Stimulated activated CD4-positive, alpha-beta T cell treated with anti-CD3 and anti-CD28 coated beads, Interleukin-1b, Interleukin-23, amount 100 ng/mL, for 4 hours (primary cell): ENCODE measurements at places on chromosomes 3 and 15.

- no peak for DNase-seq
Observed at GRCh38 chr3:16807391-16807790, 77.4 kb upstream of the PLCL2 start.

GRCh38 chr15:96341513-96342405 lies 11.3 kb downstream of the NR2F2 start:
- no peak for DNase-seq

GRCh38 chr15:68875377-68876116 lies 54.8 kb upstream of the SPESP1 start:
- DNase-seq, result peak; percentile 93

DNA sequence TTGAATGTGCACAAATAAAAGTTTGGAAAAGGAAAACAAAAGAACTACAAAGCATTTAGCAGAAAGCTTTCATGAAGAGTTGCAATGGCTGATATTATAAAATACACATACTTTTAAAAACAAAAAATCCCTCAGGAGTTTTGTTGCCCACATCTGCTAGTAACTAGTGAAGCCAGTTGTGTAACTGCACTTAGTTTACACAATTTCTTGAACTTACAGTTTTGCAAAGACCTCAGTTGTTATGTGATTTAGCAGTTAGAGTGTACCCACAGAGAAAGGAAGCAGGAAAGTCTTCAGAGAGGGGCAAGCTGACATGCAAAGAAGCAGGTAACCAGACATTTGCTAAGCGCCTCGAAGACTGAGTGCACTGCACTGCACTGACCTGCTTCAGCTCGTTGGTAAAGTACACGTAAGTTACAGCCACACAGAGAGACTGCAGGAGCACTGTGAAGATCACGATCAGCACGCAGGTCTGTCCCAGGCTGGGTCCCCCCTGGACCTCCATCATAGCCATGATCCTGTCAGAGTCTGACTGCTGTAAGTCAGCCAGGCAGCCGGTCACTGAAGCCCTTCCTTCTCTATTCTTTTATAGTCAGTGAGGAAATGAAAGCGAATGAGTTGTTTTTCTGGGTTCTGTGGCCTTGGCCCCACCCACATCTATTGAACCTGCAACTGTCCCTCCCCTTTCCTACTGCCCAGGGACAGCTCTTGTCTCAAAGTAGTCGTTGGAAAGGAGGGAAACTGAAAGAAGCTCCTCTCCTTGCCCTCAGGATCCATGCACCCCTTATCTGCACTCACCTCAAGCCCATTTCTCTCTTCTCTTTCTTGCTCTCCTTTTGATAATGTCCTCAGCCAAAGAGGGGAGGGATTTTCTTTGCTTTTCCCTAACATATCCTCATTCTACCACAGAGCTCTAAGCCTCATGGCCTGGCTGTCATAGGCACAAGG lies at the start of gene TNFSF10:
Gene TNFSF10 (minus strand): TSS at position 560 of the 948 bp plus-strand sequence. CDS start 46 bp downstream, at position 514.
- no peak for DNase-seq

DNA sequence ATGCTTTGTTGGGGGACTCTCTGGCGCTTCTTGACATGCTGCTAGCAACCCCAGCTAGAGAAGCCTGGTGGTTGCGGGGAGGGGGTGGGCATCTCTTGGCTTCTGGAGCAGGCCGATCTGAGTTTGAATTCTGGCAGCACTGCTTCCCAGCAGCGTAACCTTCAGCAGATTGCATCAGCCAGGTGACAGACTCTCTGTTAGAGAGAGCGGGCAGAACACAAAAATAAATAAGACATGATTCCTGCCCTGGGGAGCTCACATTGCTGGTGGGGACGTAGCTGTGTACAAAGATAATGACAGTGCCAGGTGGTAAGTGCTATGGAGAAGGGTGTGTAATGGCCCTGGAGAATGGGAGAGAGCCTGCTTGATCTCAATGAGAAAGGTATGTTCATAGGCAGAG lies 87.4 kb downstream of the THSD4 start:
- no peak for DNase-seq

GRCh38 chr15:88636050-88636449 lies 2.8 kb upstream of the ISG20 start:
- peak; percentile 56 for DNase-seq

DNA sequence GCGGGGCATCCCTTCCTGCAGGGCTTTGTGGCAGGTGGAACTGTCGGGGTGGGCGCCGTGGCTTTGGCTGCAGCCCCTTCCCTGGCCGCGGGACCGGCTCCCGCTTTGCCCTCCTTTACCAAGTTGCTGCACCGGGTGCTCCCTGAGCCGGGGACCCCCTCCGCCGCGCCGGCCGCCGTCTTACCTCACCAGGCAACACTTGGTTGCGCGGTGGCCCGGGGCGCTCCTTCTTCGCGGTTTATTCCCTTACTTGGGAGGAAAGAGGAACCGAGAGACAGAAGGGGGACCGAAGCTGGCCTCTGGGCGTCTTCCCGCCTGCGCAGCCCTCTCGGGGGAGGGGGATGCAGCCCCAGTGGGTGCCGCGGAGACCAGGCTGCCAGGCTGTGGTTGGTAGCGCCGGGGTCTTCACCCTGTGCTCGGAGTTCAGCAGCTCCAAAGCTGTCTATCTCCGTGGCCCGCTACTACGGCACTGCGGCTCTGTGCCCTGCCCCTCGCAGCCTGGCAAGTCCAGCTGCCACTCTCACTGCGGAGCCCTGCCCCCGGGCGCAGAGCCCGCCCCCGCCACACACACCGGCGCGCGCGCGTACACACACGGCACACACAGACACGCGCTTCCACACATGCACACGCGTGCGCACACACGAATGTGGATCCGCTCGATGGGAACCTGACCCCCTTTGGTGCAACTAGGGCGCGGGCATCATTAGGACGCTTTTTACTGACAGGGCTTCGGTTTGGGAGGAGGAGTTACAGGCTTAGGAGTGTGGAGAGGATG lies at the start of gene DGKG:
Gene DGKG (minus strand): TSS at position 473 of the 775 bp plus-strand sequence. CDS start 41,775 bp downstream, outside the sequence.
- no peak for DNase-seq

DNA sequence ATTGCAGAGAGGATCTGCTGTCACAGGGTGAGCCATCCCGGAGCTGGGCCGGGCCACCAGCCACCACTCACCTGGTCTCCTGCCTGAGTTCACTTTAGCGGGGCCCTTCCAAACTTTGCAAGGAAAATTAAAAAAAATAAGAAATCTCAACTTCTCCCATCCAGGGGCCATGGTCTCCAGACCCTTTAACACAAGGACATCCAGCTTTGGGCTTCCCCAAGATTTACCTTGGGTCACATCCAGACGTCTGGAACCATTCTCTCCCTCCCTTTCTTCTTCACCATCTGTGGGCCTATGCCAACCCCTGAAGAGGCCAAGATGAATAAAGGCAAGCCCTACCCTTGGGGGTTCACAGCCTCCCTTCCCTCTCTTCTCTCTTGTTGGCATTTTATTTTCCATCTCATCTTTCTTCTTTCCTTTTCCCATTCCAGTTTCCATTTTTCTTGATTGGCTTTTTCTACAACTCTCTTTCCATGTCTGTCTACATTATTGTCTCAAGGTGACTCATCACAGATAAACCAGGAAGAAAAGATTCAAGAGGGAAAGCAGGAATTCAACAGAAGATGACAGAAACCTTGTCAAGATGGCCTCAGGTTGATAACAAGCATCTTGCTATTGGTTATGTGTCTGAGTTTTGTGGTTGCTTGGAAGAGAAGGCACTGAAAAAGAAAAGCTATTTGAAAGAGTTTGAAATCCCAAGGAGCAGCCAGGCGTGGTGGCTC lies 49.5 kb downstream of the ITGA11 start:
- no peak for DNase-seq

GRCh38 chr3:183619624-183620251 lies 15.7 kb upstream of the KLHL24 start:
- DNase-seq, result no peak

- no peak for DNase-seq
Observed at GRCh38 chr15:67085237-67085817, 19.9 kb downstream of the SMAD3 start.

DNA sequence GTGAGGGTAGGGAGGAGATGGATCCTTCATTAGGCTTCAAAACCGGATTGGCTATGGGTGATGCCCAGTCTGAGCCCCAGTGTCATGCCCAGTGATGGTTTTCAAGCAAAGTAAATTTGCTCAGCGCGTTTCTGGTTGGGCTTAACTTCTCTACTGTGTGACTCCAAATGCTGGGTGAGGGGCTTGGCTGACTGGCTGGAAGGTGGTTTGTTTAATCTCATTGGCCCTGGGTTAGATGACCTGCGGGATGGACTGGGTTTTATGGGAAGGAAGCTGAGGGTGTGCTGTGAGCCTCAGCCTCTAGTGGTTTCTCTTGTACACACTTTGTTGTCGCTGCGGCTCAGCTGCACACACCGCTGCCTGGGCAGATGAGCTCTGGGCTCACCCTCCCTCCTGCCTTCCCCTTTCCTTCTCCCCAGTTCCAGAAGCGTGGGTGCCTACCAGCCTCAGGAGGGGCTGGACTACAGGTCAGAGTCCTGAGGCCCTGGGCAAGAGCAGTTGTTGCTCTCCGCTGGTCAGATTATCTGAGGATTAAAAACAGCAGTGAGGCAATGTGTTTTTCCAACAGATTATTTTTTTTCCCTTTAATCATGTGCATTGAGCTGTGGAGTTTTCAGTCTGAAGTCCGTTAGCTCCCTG lies 18.6 kb downstream of the PDIA5 start:
- no peak for DNase-seq

- no peak for DNase-seq
Observed at GRCh38 chr3:138426211-138426610, 8.2 kb upstream of the ESYT3 start.

DNA sequence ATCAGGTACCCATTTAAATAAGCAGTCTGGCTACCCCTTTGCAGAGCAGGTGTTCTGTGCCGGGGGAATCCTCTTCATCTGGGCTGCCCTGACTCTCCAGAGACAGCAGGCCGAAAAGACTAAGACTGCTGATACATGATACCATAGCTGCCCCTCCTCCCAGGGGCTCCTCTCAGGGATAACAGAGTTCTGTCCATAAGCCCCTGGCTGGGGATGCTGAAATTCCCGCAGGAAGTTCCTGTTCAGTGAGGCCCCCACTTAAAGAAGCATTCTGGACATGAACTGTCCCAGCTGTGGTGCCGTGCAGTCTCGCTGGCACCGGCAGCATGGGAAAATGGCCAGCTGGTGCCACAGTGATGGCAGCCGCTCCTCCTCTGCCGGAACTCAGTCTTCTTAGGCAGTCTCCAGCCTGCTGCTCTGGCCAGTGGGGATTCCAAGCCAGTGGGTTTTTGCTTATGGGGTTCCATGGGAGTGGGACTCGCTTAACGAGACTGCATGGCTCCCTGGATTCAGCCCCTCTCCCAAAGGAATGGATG lies 1026.2 kb downstream of the NAALADL2 start:
- no peak for DNase-seq

DNA sequence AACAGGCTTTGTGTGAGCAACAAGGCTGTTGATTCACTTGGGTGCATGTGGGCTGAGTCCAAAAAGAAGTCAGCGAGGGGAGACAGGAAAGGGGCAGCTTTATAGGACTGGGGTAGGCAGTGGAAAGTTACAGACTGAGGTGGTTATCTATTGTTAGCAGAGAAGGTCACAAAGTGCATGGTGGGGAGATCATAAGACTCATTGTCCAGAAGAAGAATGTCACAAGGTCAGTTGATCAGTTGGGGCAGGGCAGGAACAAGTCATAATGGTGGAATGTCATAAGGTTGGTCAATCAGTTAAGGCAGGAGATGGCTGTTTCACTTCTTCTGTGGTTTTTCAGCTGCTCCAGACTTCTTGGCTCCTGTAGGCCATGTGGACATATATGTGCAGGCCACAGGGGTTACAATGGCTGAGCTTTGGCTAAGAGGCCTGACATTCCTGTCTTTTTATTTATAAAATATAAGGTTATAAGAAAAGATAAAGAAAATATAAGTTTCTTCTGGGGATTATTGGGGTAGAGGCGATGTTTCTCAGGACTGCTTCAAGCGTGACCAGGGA lies 69.5 kb upstream of the SNTN start:
- DNase-seq, result no peak

- DNase-seq, result no peak
Observed at GRCh38 chr3:72176537-72177041, 391.6 kb upstream of the PROK2 start.

- DNase-seq, result no peak
Observed at GRCh38 chr3:21466476-21466875, 284.5 kb downstream of the ZNF385D start.

DNA sequence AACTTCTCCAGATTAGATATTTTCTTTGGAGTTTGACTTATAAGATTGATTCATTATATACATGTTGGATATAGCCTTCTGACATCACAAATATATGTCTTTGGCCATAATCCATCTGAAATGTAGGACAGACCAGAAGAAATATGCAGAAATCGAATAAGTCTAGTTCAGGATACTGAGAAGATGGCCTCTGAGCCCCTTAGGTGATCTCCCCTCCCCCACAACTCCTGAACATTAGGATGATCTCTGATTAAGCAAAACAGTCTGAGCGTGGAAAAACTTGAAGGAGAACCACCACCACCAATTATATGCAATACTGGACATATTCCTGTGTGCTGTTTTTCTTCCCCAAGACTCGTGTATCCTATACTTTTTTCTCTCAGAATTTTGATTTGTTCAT lies 3.2 kb downstream of the SETD5 start:
- DNase-seq, result no peak

DNA sequence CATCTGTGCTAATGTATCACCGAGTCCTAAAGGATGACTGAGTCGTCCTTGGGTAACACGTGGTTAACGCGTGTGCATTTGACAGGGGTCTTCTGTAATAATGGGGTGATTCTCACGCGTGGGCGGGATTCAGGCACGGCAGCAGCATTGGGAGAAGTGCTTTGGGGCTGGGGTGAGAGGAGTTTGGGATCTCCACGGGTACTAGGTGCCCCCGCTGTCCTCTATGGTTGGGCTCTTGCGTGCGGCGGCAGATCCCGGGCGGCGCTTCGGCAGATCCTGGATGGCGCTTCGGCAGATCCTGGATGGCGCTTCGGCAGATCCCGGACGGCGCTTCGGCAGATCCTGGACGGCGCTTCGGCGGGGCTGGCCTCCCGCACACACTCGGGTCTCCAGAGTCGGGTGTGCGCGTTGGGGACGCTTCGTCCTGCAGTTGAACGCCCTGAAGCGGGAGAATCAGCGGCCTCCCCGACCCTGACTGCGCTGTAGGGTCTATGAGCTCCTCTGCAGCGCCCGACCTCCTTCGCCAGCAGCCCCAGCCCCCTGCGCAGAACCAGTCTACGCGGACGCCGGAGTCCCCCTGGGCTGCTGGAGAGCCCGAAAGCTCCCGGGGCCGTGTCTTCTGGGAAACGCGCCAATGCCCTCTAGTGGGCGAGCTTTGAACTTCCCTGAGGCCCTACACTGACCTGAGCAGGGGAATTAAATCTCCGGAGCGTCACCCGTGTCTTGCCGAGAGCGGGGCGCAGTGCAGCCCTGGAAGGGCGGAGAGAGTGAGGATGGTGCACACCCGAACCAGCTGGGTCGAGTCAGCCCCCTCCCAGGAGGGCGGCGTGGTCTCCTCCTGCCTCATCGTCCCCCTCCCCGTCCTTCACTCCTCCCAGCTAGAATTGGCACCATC lies 48.1 kb upstream of the EPHB3 start:
- peak; percentile 76 for DNase-seq

DNA sequence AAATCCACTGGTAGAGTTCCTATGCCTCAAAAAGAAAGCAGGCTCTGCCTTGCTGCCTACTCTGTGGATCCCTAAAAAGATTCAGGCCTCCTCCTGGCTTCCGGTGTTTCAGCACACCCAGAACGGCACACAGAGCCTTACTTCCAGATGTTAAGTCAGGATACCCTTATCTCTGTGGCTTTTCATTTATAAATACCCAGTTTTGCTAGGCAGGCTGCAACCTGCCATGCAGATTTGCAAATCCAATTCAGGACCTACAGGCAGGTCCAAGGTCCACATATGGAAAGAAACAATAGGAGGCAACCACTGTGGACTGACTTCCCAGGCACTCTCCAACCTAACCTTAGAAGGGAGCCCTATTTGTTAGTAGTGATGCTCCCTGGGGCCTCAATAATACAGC lies 30.7 kb downstream of the EFL1 start:
- no peak for DNase-seq
